ENCODE measurements at places on chromosomes 16 and 17.

- DNase-seq = no peak
Measured at GRCh38 chr16:31087971-31088370, 772 bp downstream of the PRSS53 start.

- no peak for DNase-seq
Measured at GRCh38 chr17:7262935-7263800, 890 bp upstream of the CLDN7 start.

GRCh38 chr17:81097134-81097942 is 62.4 kb downstream of the BAIAP2 start:
- peak; percentile 67 for DNase-seq

GRCh38 chr17:2087597-2088211 is 32.8 kb downstream of the HIC1 start:
- peak; percentile 36 for DNase-seq

DNA sequence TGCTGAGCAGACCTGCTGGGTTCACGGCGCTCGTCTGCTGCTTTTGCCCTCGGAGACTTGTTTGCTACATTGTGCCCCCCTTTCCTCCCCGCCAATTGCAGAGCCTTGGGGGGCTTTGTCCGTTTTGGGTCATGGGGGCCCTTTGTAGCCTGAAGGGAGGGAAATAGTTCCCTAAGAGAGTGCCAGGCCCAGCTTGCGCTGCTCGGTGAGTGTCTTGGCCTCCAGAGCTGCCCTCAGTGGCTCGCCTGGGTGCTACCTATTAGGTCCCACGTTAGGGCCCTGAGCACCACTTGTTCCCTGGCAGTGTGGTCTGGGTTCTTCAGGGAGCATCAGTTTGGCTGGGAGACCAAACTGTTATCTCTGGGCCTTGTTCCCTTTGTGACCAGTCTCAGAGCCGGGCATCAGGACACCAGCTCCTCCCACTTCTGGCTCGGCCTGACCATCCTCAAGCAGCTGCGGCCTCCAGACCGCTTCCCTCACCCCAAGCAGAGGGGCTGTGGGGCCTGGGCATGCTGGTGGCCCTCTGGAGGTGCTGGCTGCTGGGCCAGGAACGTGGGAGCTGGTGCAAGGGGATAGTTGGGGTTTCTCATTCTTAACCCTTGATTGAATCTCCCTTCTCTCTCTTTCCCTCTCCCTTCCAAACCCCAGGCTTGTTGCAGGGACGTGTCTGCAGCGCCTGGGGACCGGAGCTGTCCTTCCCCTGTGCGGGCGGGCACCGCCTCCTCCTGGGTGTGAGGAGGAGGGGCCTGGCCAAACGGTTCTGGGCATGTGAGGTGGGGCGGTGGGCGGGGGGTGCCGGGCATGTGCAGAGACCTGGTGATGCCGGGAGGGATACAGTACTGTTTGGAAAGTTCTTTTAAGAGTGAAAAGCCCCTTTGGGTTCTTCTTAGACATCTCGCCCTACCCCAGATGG is 16.0 kb upstream of the ITGB4 start:
- DNase-seq = no peak

DNA sequence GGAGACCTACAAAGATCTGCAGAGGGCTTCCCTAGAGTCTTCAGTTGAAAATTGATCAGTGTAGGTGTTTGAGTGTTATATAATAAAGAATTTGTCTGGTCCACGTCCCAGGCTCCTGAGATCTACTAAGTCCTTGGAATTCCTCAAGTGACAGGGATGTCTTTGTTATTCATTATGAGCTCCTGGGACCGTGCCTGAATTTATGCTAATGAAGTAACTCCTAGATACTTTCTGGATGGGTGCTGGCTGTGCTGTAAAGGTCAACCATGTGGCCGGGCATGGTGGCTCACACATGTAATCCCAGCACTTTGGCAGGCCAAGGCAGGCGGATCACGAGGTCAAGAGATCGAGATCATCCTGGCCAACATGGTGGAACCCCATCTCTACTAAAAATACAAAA is 43.7 kb downstream of the CDC27 start:
- no peak for DNase-seq

DNA sequence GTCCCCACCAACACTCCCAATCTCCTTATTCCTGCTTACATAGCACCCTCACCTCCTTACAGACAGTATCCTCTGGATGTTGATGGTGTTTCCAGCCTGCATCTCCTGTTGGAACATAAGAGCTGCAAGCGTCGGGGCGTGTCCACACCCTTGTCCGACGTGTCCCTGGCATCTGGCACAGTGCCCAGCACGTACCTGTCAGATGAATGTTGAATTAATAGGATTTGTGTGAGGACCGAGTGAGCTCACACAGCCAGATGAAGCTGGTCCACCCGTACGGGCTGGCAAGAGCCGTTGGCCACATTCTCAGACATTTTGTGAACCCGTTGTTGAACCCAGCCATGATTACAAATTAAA is 12.2 kb upstream of the CBX4 start:
- no peak for DNase-seq
